Progenitor cell of endocrine pancreas (in vitro differentiated cells): ENCODE measurements at places on chromosomes 12 and 14. TPM values are rescaled to one million over a fixed set of nuclear protein-coding genes. Genes with fewer than 3 reads are reported as not detected.

The PLCZ1 gene
- not detected in 2 replicates for total RNA-seq

The RNASE1 gene
- 4.5 and 7.1 TPM in 2 replicates for total RNA-seq

The PPP1R3E gene
- total RNA-seq: 8.4 and 8.9 TPM in 2 replicates

The KCNH5 gene
- 3.1 and 4.6 TPM in 2 replicates for total RNA-seq

The FAM181A gene
- not detected in 2 replicates for total RNA-seq

The DEGS2 gene
- 0.73 and 1.3 TPM in 2 replicates for total RNA-seq

The COX8C gene
- 1.1 TPM in 1 of 2 replicates, not detected in the other for total RNA-seq

The NINJ2 gene
- total RNA-seq: 3.0 and 4.0 TPM in 2 replicates

The TAS2R9 gene
- total RNA-seq: 0.26 and 0.29 TPM in 2 replicates

The SAMD15 gene
- total RNA-seq: 9.5 and 10.7 TPM in 2 replicates

The WSCD2 gene
- not detected in 2 replicates for total RNA-seq

The SLC6A15 gene
- total RNA-seq: 0.57 and 1.1 TPM in 2 replicates

The DIO3 gene
- total RNA-seq: 3.4 and 4.4 TPM in 2 replicates

The C12orf54 gene
- not detected in 2 replicates for total RNA-seq

The MDP1 gene
- 15.2 and 17.7 TPM in 2 replicates for total RNA-seq

The ARHGAP9 gene
- 2.6 and 2.8 TPM in 2 replicates for total RNA-seq

The EXOC3L4 gene
- total RNA-seq: 28.4 and 30.8 TPM in 2 replicates

The CMA1 gene
- total RNA-seq: not detected in 2 replicates

The RACGAP1 gene
- 40.0 and 42.1 TPM in 2 replicates for total RNA-seq
